Mucosa of gallbladder (tissue), 1 donor: ENCODE measurements at places on chromosomes 12 and 14. TPM values are rescaled to one million over a fixed set of nuclear protein-coding genes. Genes with fewer than 3 reads are reported as not detected.

DNA sequence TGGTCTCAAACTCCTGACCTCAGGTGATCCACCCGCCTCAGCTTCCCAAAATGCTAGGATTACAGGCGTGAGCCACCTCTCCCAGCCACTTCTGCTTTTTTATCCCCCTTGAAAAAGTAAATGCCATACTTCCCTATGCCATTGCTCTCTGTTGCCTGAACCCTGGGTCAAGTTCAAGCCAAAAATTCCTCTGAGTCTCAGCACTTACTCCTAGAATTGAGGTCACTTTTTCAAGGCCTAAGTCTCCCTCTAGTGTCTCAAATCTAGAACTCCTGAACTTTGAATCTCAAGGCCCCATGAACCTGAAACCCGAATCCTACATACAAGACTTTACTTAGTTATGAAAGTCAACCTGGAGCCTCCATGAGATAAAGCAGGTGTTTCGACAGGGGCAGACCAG is 1.4 kb upstream of the APOBEC1 start:
- DNase-seq = no peak

- no peak for DNase-seq
Observed at GRCh38 chr12:123141615-123142517, 9.0 kb downstream of the PITPNM2 start.

GRCh38 chr14:103385929-103386712 is 906 bp downstream of the MARK3 start:
- DNase-seq = no peak

GRCh38 chr12:47591361-47591791 is 114.5 kb downstream of the RPAP3 start:
- no peak for DNase-seq

DNA sequence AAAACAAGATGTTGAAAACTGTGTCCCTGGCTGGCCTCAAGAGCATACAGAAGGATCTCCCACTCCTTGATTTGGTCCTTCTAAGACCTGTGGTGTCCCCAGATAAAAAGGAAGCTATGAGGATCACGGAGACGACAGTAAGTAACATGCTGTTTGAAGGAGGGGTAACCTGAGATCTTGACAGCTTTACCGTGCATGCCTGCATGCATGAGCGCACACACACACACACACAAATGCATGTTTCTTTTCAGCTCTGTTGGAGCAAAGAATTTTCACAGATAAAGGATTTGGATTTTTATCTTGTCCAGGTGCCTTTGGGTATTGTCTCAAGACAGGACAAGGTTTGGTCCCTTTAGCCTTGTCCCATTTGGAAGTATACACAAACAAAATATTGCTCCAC is 411.6 kb upstream of the CCDC196 start:
- no peak for DNase-seq

DNA sequence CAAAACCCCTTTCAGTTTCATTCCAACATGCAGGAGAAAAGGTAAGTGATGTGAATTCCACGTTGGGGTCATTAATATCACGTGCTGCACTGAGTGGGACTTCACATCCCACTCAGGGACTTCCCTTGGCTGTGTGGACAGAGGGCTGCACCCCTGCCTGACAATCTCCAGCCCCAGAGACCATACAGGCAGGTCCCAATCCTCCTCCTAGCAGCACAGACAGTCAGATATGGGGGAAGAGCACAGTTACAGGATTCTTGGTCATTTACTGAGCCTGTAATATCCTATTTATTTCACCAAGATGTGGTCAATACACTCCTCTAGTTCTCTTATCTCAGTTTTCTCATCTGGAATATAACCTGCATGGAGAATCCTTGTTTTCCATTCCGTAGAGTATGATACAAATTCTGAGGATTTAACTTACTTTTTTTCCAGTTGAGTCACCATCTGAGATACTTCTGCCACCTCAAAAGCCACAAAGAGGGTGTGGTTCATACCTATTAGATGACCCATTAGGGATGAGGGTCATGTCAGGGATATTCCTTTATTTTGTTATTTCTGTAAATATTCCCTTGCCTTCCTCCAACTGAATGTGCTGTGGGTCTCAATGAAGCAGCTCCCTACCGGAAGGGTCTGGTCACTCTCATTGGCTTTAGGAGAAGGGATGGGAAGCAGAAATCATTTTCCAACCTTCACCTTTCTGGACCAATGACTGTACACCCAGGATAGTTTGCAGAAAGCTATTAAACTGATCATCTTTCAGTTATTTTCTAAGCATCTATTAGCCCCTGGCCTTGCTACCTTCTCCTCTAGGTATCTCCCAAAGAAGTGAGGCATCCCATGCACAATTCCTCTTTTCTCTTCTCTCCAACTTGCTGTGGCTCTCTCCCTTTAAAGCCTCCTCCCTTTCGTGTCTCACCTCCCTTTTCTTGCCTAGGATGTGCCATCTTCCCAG is 43.0 kb upstream of the NTF3 start:
- no peak for DNase-seq

GRCh38 chr14:42224053-42224888 is 617.6 kb downstream of the LRFN5 start:
- DNase-seq = peak; percentile 44

DNA sequence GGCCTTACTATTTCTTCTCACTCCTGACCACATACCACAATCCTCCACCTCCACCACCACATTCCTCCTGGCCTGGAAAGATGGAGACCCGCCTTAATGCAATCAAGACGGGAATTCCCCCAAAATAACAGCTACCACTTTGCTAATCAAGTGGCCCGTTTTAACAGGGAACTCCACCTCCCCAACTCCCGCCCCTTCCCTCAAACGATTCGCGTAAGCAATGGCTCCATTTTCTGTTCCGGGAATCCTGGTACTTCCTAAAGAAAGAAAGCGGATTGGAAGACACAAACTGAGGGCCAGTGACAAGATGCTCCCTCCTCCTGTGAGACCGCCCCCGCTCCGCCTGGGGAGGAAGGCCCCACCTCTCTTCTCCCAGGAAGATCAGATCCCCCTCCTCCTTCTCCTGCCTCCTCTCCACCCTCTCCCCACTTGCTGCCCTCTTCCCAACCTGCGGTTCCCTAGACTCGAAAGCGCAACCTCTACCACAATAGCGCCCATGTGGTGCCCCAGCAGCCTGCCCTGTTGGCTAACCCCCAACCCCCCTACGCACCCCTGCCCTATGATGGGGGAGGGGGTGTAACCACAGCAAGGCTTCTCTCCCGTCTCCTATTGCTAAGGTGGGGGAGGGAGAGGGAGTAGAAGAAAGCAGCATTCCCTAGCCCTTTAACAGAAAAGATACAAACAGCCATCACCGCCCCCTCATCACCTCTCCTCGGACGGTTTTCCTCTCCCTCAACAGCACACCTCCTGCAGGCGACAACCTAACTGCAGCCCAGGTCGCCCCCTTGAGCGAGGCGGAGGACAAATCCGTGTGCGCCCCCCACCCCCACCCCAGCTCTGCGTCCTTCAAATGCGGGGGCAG is 777 bp downstream of the ARF3 start:
- peak; percentile 85 for DNase-seq

- no peak for DNase-seq
Observed at GRCh38 chr12:8589679-8590078, 23.0 kb downstream of the AICDA start.

- DNase-seq = no peak
Observed at GRCh38 chr12:268483-268840, 5.8 kb upstream of the SLC6A13 start.

- DNase-seq = no peak
Observed at GRCh38 chr14:100049220-100049619, 16.0 kb upstream of the EVL start.

TAS2R19 gene
- 1.9 TPM for total RNA-seq
